ENCODE measurements at places on chromosomes 7 and 10.
A peak's percentile ranks its signal among the peaks of the same experiment; 100 is the strongest.

GRCh38 chr7:150826061-150826849 is 25.7 kb downstream of the TMEM176A start:
- DNase-seq, result no peak

- no peak for DNase-seq
Observed at GRCh38 chr10:100485801-100486495, 23.1 kb downstream of the WNT8B start.

DNA sequence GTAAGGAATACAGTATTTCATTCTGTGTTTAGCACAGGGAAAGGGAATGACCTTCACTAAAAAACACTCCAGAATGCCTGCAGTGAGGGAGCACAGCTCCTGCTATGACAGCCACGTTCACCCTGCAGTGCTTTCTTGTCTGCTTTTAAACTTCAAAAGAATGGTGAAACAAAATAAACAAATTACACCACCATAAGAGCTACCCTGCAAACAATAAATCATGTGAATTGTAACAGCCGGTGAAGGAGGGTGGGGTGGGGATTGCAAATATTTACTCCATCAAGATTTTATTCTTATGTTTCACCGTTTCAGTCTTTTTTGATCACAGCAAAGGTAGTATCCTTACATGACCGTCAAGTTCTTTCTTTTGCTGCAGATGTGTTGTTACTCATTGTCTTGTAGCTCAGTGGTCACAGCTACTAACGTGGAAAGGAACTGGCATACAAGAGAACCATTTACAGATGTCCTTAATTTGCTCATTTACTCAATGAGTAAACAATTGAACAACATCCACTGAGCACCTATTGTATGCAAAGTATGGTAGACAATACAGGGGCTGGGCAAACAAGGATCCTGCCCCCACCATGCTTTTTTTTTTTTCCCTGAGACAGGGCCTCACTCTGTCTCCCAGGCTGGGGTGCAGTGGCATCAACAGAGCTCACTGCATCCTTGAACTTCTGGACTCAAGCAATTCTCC is 4.1 kb upstream of the CHN2 start:
- DNase-seq, result no peak

DNA sequence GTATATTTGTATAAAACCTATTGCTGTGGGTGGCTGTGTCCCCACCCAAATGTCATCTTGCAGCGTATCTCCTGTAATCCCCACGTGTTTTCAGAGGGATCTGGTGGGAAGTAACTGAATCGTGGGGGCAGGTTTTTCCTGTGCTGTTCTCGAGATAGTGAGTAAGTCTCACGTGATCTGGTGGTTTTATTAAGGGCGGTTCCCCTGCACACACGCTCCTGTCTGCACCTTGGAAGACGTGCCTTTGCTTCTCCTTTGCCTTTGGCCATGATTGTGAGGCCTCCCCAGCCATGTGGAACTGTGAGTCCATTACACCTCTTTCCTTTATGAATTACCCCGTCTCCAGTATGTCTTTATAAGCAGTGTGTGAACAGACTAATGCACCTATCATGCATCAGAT is 97.6 kb downstream of the DYNC2I1 start:
- no peak for DNase-seq

DNA sequence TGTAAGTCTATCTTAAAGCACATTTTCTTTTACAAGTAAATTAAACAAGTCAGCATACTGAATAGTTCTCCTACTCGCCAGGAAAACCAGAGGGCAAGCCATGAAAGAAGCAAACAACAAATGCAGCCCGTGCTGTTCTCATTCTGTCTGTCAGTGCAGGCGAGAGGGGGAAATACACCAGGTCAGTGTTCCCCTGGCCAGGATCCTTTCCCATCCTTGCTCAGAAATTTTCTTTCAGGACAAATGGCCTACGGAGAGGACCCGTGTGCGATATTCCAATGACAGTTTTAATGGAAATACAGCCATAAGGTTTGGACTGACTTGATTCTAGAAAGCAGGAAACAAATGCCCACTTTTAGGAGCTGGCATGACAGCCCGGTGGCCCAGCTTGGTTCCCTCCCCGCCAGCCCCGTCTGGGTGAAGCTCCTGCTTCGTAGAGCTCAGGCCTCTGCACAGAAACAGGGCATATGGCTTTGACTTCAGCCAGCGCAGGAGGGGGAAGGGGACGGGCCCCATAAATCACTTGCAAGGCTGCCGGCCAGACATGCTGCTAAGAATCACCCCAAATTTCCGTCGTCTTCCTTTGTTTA is 67.8 kb downstream of the FRMD4A start:
- DNase-seq, result no peak

DNA sequence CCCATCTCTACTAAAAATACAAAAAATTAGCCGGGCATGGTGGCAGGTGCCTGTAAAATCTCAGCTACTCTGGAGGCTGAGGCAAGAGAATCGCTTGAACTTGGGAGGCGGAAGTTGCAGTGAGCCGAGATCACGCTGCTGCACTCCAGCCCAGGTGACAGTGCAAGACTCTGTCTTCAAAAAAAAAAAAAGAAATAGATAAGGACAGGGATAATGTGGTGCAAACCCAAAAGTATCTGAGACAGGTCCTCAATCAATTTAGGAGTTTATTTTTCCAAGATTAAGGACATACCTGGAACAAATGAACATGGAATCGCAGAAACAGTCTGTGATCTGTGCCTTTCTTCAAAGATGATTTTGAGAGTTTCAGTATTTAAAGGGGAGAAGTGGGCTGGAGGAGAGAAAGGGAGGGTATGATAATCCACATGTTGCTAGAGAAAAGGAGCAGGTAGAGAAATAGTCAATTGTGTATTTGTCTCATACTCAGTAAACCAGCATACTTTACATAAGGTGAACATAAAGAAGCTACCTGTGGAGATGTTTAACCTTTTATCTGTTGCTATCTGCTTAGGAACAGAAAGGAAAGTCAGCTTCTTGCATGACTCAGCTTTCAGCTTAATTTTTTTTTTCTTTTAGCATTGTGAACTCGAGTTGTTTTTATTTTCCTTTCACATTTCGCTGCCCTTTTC is 4.9 kb upstream of the MTPN start:
- no peak for DNase-seq

DNA sequence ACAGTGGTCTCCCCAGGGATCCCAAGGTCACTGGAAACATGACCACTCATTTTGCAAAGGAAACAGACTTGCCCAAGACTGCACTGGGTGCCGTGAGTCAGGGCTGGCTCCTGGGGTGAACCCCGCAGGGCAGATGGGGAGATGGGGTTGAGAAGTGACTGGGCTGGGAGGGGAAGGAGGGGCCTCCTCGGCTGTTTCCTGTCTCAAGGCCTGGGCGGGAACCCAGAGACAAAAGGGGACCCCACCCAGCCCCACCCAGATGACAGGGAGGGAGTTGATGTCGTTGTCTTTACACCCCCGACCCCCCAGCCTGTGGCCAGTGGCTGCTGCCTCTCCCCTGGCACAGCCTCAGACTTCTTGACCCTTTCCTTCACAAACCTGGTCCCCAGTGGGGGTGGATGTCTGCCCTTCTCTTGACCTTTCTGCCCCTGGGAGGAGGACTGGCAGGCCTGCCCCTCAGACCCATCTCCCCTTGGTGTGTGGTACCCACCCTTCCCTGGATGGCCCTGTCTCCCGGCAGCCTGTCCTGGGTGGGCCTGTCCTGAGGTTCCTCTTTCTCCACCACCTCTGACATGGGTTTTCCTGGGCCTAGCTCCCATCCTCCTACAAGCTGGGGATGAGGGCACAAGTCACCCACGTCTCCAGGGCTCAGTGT is 1.4 kb downstream of the MYO1G start:
- DNase-seq, result peak; percentile 97

- peak; percentile 3 for DNase-seq
Observed at GRCh38 chr10:74542077-74542476, 284.3 kb upstream of the KAT6B start.

DNA sequence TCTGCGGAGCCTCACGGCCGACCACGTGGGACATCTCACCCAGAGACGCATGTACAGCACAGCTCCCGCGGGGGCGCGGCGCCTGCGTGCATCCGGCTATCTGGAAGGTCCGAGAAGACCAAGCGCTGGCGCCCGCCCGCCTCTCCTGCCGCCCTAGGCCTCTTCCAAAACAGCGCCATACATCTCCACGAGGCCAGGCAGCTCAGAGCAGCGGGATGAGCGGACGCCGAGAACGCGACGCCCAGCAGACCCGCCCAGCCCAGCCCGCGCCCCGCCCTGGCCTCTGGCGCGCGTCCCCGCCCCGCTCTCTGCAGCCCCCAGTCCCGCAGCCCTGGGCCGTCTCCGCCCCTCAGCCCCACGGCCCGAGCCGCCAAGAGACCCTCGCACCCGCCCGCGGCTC is 20.3 kb upstream of the LANCL2 start:
- DNase-seq, result no peak

- DNase-seq, result no peak
Observed at GRCh38 chr10:86965986-86966654, 2.2 kb upstream of the ADIRF start.

DNA sequence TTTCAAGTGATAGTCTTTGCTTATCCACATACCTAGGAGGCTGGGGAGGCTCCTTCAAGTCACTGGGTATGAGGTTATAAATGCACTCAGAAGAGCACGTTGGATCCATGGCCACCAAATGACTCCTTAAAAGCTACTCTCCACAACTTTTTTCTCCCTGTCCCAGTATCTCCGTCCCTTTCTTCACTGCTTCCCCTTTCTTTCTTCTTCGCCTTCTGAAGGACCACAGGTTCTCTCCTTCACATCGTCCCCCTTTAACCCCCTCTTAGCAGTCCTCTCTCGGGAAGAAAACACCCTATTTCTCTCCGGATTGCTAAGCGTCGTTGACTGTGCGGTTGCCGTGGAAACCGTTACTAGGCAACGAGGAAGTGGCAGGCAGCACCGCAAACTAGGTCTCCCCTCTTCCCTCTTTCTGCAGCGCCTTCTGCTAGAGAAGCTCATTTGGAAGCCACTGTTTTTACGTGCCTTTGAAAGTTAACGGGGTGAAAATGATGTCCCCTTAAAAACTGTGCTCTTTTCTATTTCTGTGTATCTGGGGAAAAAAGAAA is at the start of gene ENKUR:
TSS of gene ENKUR (minus strand) at position 331 of the 548 bp plus-strand sequence. CDS start at position 109, 222 bp downstream.
- peak; percentile 91 for DNase-seq

DNA sequence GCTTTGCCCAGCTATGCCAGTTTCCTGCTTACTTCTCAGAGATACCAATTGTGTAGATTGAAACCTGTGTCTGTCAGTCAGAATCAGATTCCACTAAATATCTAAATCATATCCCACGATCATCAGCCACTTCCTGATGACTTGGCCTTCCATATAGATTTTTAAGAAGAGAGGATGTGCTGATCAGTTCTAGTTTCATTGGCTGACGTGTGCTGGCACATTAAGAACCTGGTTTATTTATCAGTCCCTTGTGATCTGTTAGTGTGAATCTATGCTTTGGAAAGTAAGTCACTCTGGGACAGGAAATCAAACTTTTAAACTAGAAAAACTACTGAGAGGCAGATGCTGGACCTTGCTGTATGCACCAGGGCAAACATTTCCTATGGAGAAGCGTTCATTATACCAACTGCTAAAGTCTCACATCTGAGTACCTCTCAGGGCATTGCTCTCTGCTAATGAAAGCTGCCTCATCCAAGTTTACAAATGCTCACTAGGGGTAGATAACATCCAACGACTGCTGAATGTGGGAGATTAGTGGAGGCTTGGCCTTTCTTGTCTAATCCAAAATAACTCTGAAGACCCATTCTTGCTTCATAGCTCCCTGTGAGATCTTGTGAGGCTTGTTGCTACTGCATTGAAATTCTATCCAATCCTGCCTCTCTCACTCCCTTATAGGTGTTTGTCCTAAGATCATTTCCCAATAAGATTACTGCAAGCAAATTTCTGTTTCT is 109.1 kb downstream of the ARL4A start:
- DNase-seq, result no peak

GRCh38 chr10:67733511-67733910 is 37.5 kb upstream of the CTNNA3 start:
- no peak for DNase-seq

DNA sequence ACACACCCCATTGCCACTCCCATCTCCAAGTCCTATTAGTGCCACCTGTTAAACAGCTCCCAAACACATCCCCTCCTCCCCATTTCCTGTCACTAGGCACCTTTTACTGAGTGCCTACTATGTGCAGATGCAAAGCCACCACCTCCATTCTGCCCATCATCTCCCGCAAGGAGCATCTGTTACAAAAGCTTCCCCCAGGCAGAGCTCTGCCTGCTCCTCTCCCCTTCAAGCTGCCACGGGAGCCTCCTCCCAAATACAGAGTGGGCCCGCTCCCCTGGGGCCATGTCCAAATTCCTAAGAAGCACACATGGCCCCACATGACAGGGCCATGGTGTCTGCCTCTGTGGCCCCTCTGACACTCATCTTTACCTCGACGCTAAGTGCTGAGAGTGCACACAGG is 149.7 kb downstream of the OAT start:
- DNase-seq, result no peak

GRCh38 chr10:108848046-108848445 is 1075.3 kb downstream of the XPNPEP1 start:
- no peak for DNase-seq

GRCh38 chr7:6251653-6252052 is 20.8 kb downstream of the CYTH3 start:
- DNase-seq, result no peak

DNA sequence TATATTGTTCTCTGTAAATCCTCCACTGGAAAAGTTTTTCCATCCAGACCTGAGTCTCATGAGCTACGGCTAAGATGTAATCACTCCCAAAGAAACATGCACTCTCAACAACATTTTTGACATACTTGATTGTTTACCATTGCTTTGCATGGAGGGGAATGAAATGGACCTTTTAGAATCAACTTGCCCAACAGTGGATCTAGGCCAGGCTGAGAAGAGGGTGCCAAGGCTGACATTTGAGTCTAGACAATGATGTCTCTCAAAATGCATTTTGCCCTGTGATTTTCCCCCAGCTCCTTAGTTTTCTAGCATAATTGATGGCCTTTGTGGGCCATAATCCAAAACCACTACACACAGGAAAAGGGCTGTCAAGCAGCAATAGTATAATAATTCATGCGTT is 297.9 kb upstream of the KLF6 start:
- DNase-seq, result no peak

All from CD14-positive monocyte (primary cell).